ENCODE measurements at places on chromosomes 2 and 18. TPM values are rescaled to one million over a fixed set of nuclear protein-coding genes. Genes with fewer than 3 reads are reported as not detected.

RNF181 gene
- 222 TPM for total RNA-seq

NAB1 gene
- 81.7 TPM for total RNA-seq

POTEC gene
- total RNA-seq, result not detected

CNDP1 gene
- total RNA-seq, result not detected

CXCR1 gene
- not detected for total RNA-seq

ST8SIA3 gene
- not detected for total RNA-seq

FECH gene
- total RNA-seq, result 20.8 TPM

BCL11A gene
- total RNA-seq, result 14.9 TPM

SERPINB5 gene
- total RNA-seq, result 470 TPM

GKN1 gene
- not detected for total RNA-seq

XPO1 gene
- 290 TPM for total RNA-seq

GNAL gene
- total RNA-seq, result 17.1 TPM

SLC5A7 gene
- total RNA-seq, result not detected

NOSTRIN gene
- total RNA-seq, result under 0.01 TPM

PLEKHH2 gene
- 0.43 TPM for total RNA-seq

RND3 gene
- 354 TPM for total RNA-seq

INHA gene
- 0.36 TPM for total RNA-seq

OTOS gene
- total RNA-seq, result not detected

SLC38A11 gene
- 0.07 TPM for total RNA-seq

ACVR1C gene
- 0.34 TPM for total RNA-seq

TLX2 gene
- not detected for total RNA-seq

GPD2 gene
- total RNA-seq, result 147 TPM

KCNJ3 gene
- total RNA-seq, result not detected

IL1RN gene
- 53.7 TPM for total RNA-seq

WDFY1 gene
- 102 TPM for total RNA-seq

PCARE gene
- total RNA-seq, result not detected

DPY30 gene
- 80.0 TPM for total RNA-seq

NRP2 gene
- total RNA-seq, result 56.0 TPM

INHBB gene
- 0.34 TPM for total RNA-seq

PRKD3 gene
- 35.8 TPM for total RNA-seq

OTX1 gene
- total RNA-seq, result 2.7 TPM

TSPYL6 gene
- not detected for total RNA-seq

MRO gene
- total RNA-seq, result not detected

CFC1 gene
- not detected for total RNA-seq

ANKRD30BL gene
- not detected for total RNA-seq

SLC19A3 gene
- total RNA-seq, result 0.36 TPM

UGT1A4 gene
- total RNA-seq, result 1.8 TPM

ANKRD36C gene
- 5.1 TPM for total RNA-seq

ARHGEF4 gene
- total RNA-seq, result 81.4 TPM

MAP3K19 gene
- total RNA-seq, result not detected

ST6GAL2 gene
- total RNA-seq, result under 0.01 TPM

DPYSL5 gene
- not detected for total RNA-seq

TMEM247 gene
- total RNA-seq, result not detected

DCC gene
- not detected for total RNA-seq

AQP12A gene
- not detected for total RNA-seq

REEP1 gene
- under 0.01 TPM for total RNA-seq

PKDCC gene
- total RNA-seq, result 0.34 TPM

ONECUT2 gene
- total RNA-seq, result under 0.01 TPM

LYG2 gene
- not detected for total RNA-seq

NEU2 gene
- total RNA-seq, result not detected

PPP4R1 gene
- total RNA-seq, result 299 TPM

GPR45 gene
- not detected for total RNA-seq

ALPP gene
- not detected for total RNA-seq

GLS gene
- 137 TPM for total RNA-seq

ITGB1BP1 gene
- 24.9 TPM for total RNA-seq

PSTPIP2 gene
- 9.6 TPM for total RNA-seq

C18orf54 gene
- total RNA-seq, result 2.0 TPM

PTMA gene
- 760 TPM for total RNA-seq
